ENCODE measurements at places on chromosomes 5 and 9.

- DNase-seq, result no peak
Observed at GRCh38 chr9:123397975-123398374, 42.0 kb downstream of the CRB2 start.

DNA sequence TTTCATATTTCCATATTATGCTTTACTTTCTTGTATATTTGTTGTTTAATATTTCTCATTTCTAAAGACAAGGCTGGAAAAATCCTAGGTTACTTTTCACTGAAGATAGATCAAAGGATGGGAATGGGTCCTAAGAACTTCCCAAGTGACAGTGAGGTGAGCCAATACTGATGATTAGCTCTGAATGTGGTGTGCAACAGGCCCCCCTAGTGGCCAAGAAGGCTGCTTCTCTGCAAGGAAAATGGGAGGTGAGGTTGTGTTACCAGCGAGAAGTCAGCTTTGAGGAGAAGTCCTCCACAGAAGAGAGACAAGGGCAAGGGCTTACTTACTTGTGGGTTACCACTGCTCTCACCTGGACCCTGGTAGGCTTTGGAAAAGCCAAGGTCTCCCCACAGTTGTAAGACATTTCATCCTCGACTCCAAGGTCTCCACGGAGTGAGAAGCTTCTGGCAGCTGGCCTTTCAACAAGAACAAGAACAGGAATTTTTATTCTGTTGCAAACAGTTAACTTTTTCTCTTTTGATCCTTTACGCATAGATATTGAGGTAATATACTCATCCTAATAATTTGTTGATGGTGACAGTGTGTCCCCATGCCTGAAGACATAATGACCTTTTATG is 69.9 kb downstream of the MAMDC2 start:
- DNase-seq, result peak; percentile 40

DNA sequence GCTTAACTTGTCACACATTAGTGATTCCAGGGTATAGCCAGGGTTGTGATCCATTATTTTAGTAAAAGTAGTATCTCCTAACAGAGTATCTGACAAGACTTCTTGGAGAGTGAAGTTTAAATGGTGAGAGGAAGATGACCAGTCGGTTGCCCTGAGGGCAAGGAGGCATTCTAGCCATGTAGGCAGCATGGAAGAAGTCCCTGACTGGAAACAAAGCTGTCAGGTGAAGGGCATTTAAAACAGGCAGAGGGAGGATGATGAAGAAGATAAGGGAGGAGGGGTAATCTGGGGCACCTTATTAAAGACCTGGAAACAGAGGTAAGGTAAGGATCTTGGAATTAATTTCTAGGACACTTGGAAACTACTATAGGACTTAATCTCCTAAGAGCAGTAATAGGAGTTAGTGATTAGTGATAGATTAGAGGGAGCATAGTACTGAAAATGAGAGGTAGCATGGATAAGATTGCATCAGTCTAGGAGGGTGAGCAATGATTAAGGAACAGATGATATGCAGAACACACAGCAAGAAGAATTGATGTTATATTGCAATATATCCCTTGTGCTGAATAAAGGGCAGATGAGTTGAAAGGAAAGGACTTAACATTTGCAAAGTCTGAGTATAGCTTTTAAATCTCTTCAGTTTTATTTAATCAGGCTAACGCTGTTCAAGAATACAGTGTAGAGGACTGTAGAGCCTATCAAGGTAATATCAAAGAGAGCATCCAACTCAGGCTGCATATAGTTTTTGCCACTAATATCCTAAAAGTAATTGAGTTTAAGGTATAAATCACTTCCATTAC is 9.6 kb downstream of the KIF2A start:
- DNase-seq, result no peak

- DNase-seq, result no peak
Observed at GRCh38 chr9:38277601-38278200, 114.8 kb upstream of the ALDH1B1 start.

- no peak for DNase-seq
Observed at GRCh38 chr5:102758576-102758975, 3.5 kb downstream of the PAM start.

GRCh38 chr9:98977813-98978212 is 34.1 kb downstream of the COL15A1 start:
- no peak for DNase-seq

GRCh38 chr5:75473463-75473862 is 38.0 kb downstream of the CERT1 start:
- DNase-seq, result no peak

GRCh38 chr9:97132865-97133264 is 93.9 kb upstream of the CTSV start:
- DNase-seq, result no peak

- DNase-seq, result no peak
Observed at GRCh38 chr9:98504298-98505282, 204.1 kb downstream of the GABBR2 start.

DNA sequence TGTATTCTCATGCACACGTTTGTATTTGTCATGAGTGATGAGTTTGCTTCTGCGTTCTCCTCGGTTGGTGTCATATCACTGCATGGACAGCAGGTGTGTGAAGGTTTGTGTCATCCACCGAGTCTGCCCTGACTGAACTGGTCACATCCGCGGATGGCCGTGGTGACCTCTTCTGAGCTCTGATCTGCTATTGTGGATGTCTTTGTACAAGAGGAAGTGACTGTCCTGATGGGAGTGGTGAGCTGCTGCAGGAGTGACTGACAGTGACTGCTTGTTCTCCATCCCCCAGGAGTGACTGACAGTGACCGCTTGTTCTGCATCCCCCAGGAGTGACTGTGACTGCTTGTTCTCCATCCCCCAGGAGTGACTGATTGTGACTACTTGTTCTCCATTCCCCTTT is 69.9 kb downstream of the EHMT1 start:
- DNase-seq, result no peak

DNA sequence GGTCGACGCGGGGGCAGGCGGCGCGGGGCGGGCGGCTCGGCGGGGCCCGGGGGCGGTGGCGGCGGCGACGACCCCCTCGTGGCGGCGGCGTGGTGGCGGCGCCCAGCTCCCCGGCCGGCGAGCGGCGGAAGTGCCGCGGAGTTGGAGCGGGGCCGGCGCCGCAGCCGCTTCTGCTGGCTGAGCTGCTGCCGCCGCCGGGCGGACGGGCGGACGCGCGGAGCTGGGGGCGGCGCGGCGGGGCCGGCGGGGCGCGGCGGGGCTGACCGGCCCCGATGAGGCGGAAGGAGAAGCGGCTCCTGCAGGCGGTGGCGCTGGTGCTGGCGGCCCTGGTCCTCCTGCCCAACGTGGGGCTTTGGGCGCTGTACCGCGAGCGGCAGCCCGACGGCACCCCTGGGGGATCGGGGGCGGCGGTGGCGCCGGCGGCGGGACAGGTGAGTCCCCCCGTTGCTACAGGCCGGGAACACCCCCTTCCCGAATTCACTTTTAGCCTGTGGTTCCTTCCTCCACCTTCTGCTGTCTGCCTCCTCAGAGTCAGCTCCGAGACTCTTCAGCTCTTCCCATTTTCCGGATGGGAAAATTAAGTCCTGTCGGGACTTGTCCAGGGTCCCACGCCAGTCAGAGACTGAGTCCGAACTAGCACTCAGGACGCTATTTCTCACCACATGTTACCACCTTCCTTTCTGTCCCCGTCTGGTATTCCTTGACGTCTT is at the start of gene GALNT10:
Gene GALNT10, plus strand, starts transcription at position 139 of the 710 bp plus-strand sequence. Its CDS starts 134 bp downstream, at position 273.
- DNase-seq, result peak; percentile 67

DNA sequence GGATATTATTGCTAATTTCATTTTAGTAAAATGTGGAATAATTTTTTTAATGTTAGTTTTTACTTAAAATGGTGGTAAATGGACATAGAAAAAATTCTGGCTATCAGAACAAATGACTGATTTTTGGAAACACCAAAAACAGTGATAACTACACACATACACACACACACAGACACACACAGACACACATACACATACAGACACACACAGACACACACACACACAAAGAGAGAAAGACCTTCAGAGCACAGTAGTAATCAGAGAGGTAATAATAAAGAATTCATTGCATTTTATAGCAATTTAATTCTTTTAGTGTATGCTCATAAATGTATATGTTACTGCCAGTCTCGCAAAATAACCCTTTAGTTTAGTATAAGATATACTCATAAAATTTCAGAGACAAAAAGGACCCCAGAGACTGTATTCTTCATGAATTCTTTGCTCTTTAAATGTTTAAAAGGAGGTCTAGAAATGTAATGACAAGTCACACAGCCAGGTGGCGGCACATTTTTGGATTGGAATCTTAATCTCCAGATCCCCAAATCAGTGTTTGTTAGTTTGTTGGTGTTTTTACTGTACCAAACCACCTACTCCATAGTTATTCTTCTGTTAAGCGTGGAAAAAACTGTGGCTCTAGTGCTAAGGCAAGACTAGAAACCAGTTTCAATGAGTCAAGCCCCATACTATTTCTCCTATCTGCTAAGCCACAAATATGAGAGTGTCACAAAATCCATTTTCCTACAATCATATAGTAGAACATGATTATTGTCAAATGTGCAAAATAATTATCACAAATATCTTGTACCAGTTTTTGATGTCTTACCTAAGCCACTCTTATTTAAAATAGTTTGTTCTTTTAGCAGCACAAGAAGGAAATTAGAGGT is 109.9 kb downstream of the EDIL3 start:
- peak; percentile 13 for DNase-seq

DNA sequence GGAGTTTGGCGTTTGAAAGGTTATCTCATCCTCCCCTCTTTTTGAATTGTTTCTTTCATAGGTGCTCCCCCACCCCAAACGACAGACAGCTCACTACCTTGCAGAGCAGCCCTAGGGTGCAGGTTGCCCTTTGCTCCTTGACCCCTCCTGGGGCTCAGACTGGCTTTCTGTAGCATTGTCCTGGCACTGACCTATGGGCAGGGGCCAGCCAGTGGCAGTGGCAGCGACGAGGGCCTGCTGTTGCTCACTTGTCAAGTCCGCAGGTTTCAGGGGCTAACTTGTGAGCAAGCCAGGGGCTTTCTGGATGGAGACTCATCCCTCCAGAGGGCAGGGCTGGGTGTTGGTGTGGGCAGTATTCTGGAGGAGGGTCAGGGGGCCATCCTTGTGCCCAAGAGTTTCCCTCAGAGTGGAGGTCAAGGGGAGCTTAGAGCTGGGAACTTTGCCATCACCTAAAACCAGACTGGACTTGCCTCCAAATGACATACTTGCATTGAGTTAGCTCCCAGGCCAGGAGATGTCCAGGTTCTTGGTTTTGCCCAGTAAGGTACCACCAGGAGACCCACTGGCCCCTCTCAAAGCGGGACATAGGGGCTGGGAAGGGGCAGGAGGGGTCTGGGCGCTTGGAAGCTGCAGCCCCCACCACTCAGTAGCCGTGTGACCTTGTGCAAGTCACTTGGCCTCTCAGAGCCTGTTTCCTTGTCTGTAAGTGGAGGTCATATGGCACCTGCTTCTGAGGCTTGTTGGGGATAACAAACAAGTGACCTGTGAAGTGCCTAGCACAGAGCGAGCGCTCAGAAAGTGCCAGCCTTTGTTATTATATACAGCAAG is 53.5 kb upstream of the CDKN2AIPNL start:
- DNase-seq, result no peak

DNA sequence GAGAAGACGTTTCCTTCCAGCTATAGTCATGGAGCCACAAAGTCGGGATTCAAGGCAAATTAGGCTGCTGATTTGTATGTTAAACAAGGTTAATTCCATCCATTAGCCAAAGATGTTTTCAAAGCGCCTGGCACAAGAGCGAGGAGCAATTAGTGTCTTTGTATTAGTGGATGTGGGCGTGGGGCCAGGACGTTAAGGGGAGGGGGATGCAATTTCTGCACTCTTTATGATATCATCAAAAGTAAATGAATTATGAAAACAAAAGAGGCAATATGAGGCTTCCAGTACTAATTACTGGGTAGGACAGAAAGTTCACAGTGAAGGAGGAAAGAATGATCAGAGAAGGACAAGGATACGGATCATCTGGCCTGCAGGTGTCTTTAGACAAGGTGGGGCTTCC is 230.9 kb upstream of the MSX2 start:
- no peak for DNase-seq

GRCh38 chr9:34744295-34745221 is 34.6 kb upstream of the CCL21 start:
- no peak for DNase-seq

GRCh38 chr9:137069508-137070091 is 757 bp downstream of the SAPCD2 start:
- no peak for DNase-seq

GRCh38 chr5:1111241-1111726 is 579 bp downstream of the SLC12A7 start:
- DNase-seq, result peak; percentile 20

- no peak for DNase-seq
Observed at GRCh38 chr5:147436596-147436995, 73.3 kb downstream of the DPYSL3 start.

DNA sequence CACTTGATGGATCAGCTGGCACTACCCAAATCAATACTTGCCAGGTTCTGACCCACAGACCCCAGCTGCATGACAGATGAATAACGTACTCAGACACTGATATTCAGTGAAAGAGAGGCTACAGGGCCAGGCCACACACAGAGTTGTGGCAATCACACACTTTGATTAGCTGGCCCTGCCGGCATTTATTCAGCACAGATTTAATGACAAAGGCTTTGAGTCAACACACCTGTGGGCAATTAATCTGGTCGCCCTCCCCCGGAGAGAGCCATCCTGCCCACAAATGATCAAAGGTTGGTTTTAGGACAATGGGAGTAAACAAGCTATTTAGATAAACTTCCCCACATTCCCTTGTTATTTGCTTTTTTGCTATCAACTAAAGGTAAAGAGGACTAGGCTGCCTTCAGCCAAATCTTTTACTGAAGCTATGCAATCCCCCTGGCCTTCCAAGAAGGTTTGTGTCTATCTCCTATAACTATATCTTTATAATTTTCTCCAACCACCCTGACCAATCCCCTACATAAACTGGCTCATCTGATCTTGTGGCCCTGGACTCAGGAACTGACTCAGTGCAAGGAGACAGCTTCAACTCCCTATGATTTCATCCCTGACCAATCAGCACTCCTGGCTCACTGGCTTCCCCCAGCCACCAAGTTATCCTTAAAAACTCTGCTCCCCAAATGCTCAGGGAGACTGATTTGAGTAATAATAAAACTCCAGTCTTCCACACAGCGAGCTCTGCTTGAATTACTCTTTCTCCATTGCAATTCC is 12.7 kb upstream of the TRIM32 start:
- no peak for DNase-seq

- DNase-seq, result no peak
Observed at GRCh38 chr9:107460153-107461023, 29.2 kb downstream of the KLF4 start.

Measured in activated CD4-positive, alpha-beta T cell treated with anti-CD3 and anti-CD28 coated beads for 48 hours (primary cell).